ENCODE measurements at places on chromosomes 5 and 9.
A peak's percentile ranks its signal among the peaks of the same experiment; 100 is the strongest.

DNA sequence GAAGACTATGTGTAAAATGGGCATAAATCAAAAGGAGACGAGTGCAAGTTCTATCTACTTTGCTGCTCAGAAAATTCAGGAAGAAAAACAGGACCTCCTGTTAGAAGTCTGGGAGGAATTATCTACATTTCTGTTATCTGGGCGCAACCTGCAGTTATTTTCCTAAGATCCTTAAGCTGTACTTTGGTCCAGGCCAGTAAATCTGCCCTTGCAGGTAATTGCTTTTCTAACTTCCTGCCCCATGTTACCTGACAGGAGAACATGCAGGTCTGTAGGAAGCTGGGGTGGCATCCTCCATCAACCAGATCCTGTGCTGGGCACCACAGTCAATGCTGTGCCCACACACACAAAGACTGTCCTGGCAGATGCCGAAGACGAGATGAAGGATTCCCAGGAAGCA, 5.7 kb downstream of the CCNJL start:
- DNase-seq, result no peak

GRCh38 chr5:176560364-176560763, 11.2 kb downstream of the CDHR2 start:
- no peak for DNase-seq

GRCh38 chr5:77210091-77210963, at the start of gene PDE8B:
Gene PDE8B (plus strand): TSS chr5:77210680. CDS start chr5:77210926, 246 bp downstream.
- DNase-seq, result no peak

DNA sequence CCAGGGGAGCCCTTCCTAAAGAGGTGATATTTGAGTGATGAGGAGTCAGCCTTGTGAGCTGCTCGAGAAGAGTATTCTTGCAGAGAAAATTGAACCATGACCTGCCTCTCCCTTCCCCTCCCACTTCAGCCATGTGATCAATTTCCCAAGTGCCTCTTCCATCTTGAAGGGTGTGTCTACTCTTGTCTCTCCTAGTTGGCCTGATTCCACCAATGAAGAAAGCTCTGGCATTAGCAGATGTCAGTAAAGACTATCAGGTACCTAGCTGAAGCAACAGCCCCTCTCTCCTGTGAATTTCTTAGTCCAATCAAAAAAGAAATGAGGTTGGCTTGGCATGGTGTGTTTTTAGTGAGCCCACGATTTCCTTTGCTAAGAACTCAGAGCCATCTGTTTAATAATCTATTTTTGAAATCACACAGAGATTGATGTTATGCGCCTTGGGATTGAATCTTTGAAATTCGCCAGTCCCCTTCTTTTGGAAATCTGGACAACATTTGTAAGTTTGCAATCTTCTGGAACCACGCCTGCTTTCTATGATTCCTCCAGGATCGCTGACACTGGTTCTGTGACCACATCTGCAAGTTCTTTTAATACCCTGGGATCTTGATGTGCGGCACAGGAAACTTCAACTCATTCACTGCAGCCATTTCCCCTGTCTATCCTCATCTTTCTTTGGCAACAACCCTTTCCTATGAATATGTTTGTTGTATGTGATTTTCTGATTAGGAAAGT, 404.6 kb downstream of the DMRT2 start:
- DNase-seq, result peak; percentile 6

DNA sequence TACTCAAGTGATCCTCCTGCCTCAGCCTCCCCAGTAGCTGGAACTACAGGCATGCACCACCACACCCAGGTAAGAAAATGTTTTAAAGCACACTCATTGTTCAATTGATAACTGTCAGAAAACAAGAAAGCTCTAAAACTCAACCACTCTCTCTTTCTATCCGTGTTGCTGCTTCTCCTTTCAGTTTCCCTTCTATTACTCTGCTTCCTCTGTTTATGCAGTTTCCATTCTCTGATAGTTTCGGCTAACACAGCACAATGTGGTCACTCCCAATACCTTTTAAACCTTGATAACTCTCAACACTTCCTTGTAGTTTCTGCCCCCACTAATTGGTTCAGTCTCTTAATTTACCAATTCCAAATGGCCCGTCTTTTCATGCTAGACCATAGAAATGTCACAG, 59.2 kb upstream of the NR4A3 start:
- no peak for DNase-seq

GRCh38 chr9:21853414-21853813, 51.0 kb downstream of the MTAP start:
- DNase-seq, result no peak

GRCh38 chr5:27241564-27242257, 203.3 kb upstream of the CDH9 start:
- peak; percentile 96 for DNase-seq

DNA sequence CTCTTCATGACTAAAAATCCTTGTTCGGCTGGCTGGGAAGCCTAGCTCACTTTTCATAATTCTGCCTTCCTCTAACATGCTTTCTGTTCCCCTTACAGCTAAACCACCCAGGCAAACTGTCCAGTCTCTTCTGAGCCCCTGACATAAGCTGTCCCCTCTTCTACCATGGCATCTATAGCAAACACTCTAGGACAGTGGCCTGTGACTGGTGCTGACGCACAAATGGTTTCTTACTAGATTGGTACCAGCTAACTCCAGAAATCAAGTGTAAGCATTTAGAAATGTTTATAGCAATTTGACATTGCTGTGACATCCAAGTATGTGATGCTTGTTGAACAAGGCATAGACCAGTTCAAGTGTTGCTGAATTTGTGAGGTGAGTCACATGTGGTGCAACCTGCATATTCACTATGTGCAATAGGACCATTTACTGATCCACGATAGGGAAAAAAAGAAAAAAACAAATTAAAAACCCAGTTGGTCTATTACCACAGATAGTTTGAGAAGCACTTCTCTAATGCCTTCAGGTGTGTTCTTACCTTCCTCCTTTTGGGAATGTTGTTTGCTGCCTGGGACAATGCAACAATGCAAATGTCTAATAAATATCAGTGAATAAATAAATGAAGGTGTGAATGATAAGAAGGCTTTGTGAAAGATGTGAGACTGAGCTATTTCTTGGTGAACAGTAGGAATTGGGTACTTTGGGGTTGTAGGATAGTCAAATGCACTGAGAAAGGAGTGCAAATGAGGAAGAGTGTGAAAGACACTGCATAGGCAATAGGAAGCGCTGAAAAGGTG, 22.4 kb downstream of the ELOVL7 start:
- no peak for DNase-seq

- no peak for DNase-seq
Measured at GRCh38 chr5:115423051-115423450, 121.5 kb downstream of the FEM1C start.

DNA sequence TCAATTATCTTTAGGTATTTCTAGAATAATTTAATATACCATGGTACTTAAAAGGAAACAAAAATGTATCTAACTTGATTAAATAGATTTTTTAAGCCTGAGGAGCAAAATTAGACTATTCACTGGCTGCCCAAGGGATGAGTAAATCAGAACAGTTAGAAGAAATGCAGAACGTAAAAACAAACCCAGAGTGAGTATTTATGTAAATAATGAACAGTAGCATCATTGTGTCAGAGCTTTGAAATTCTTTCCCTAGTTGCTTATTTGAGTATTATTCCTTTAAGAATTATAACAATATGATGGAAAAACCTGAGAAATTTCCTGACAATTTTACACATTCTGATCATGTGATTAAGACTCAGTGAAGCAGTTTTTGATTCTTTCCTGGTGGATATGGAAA, 200.9 kb downstream of the GDNF start:
- DNase-seq, result peak; percentile 20

GRCh38 chr5:56278335-56278753, 45.2 kb upstream of the ANKRD55 start:
- DNase-seq, result peak; percentile 98

- DNase-seq, result no peak
Measured at GRCh38 chr9:80025796-80026520, 454.2 kb downstream of the TLE4 start.

DNA sequence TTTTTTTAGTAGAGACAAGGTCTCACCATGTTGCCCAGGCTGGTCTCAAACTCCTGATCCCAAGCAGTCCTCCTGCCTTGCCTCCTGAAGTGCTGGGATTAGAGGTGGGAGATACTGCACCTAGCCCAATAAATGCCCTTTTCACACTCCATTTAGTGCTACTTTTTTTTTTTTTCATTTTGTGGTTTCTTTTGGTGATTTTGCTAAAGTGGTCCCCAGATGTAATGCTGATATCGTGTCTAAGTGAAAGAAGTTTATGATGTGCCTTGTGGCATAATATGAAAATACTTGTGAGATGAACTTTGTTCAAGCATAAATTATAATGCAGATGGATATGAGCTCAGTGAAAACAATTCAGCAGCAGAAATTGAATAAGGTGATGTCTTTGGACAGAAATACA, 227.4 kb downstream of the ARHGAP26 start:
- no peak for DNase-seq

GRCh38 chr5:113166852-113167366, 190.3 kb downstream of the DCP2 start:
- DNase-seq, result peak; percentile 77

DNA sequence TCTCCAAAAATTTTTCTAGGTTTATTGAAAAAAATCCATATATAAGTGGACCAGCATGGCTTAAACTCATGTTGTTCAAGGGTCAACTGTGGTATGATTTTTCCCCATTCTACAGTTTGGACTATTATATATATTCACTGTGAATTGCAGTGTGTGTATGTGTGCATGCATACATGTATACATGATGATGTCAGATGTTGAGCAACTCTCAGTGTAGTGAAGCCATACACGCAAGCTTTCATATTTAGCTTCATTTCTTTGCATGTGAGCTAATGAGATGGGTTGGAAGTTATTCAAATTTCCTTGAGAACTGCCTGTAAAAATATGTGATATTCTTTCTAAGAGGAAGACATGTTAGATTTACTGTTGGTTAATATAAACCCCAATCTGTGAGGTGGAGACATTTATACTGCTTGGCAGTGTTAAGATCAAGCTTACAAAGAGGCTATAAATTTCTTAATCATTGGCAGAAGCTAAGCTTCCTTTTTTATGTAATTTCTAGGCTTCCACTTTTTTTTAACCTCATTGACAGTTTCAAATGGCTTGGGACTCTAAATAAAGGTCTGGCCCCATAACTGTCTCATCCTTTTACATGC, 134.8 kb downstream of the GABRG2 start:
- no peak for DNase-seq

GRCh38 chr5:168304349-168304748, 12.9 kb downstream of the WWC1 start:
- no peak for DNase-seq

DNA sequence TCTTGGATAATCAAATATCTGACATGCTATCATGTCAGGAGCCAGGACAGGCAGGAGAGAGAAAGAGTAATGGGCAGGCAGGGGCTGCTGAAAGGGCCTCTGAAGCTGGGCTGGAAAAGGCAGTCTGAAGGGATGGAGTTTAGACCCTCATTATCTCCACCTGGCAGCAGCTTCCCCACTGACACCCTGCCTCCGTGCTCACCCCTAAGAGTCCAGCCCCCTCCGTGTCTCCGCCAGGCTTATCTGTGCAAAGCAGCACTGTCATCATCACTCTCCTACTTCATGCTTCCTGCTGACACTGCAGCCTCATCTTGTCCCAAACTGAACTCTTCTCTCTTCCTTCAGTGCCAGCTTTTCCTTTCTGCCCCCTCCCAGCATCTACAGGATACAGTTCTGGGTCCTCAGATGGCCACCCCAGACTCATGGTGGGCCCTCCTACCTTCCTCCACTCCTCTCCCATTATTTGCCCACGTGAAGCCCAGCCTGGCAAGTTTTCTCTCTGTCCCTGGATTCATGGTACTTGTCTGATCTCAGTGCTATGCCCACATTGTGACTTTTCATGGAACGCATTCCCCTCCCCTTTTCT, 70.9 kb upstream of the KLF9 start:
- DNase-seq, result no peak

DNA sequence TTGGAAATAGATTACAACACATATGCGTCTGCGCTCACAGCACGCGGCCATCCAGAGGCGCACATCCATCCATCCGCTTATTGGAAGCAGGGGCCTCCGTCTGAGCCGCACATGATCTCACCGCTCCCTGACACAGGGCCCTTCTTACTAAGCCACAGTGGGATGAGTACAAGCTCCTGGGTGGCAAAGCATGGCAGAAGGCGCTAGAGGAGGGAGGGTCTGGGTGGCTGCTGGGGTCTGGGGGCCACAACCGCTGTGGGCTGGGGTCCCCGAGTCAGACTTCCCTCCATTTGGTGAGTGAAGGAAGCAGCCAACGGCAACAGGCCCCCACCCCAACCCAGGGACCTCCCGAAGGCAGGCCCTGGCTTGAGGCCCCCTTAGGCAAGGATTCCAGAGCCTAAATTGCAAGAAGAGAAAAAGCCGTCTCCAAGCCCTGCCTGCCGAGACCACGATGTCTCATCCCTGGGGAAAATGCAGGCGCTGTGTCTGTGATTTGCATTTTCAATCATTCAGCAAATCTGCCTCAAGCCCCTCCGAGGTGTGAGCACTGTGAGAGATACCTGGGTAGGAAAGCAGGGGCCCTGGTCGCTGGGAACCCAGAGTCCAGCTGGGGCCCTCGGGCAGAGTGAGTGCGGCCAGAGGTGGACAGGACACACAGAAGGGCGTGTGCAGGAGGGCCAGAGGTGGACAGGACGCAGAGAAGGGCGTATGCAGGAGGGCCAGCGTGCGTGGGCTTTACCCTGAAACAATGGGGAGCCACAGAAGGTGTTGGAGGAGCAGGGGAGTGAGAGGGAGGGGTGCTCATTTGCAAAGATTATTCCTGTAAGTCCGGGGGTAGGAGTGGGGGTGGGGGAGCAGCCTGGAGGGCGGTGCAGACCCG, 135.7 kb downstream of the OLFM1 start:
- no peak for DNase-seq

GRCh38 chr5:45334939-45335338, 361.2 kb downstream of the HCN1 start:
- no peak for DNase-seq

DNA sequence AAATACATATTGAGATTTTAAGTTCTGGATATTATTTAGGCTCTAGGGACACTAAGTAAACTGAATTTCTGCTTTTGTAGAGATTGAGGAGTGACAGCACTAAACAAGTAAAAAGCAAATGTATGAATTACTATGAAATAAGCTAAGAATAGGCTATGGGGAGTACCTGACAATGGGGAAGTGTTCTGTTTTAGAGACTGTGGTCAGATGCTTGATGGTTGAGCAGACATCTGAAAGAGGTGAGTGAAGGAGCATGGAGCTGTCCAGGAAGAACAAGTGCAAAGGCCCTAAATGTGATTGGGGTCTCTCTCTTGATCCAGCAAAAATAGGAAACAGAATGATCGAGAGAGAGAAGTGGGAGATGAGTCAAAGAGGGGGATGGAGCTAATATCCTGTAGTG, 111.7 kb downstream of the JAKMIP2 start:
- no peak for DNase-seq

- no peak for DNase-seq
Measured at GRCh38 chr5:170383227-170383626, 5.9 kb downstream of the KCNMB1 start.

- DNase-seq, result peak; percentile 81
Measured at GRCh38 chr9:4497855-4498254, 7.6 kb downstream of the SLC1A1 start.

DNA sequence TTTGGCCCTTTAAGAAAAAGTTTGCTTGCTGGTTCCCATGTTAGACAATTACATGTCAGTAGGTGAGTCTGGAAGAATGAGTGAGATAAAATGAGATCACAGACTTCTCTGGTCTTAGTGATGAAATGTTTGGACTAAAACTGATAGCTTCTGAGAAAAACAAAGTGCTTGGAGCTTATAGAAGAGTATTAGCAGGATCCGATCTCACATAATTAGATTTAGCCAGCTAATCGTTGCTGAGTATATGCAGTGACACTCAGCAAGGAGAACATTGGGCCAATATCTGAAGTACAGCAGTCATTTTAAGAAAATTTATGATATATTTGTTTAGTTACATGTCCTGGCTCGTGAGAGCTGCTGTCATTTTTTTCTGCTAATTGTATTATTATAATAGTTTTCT, 135.8 kb downstream of the SNCAIP start:
- no peak for DNase-seq

- no peak for DNase-seq
Measured at GRCh38 chr9:34887841-34888240, 70.2 kb upstream of the PHF24 start.
